Astrocyte of the spinal cord (primary cell): ENCODE measurements at places on chromosomes 1 and 21.

DNA sequence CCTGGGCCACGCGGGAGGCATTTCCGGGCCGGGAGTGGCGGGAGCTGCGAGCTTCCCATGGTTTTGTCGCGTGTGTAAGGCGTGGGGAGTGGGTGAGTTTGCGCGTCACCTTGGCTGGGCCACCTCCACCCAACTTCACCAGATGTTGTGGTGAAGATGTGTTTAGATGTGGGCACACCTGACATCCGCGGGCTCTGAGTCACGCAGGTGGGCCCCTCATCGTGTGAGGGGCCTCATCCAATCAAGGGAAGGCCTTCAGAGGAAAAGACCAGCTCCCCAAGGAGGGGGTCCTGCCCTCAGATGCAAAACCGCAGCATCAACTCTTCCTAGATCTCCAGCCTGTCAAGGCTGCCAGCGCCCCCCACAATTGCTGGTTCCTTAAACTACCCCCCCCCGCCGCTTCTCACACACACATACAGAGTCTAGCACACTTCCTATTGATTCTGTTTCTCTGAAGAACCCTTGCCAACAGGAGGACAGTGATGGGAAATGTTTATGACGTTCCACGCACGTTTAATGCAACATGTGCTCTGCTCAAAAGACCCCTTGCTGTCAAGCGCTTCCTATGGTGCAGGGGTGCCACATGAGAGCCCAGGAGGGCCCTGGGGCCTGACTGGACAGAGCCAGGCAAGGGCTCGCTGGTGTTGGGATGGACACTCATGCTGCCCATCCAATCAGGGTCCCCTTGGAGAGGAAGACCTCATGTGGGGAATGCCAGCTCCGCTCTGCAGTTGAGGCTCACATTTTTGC is 11.9 kb downstream of the ACTRT2 start:
- DNase-seq = no peak

GRCh38 chr1:245822996-245823395 is 668.2 kb downstream of the KIF26B start:
- DNase-seq = peak; percentile 90

DNA sequence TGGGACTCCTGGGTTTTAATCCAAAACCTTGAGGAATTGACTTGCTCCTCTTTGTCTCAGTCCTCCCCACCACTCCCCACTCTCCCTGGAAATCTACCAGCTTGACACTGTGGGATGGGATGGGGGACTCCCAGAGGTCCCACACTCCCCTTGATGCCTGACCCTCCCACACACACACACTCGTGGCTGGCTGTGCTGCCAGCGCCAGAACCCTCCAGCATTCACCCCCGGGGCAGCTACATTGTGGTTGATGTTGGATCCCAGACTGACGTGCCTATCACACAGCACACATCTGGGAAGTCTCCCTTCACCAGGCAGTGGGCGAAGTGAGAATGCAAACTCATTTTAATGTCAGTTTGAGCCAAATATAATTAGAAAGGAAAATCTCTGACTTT is 10.0 kb downstream of the KIRREL1 start:
- DNase-seq = no peak

GRCh38 chr1:201582705-201583442 is 43.9 kb downstream of the NAV1 start:
- DNase-seq = peak; percentile 46

GRCh38 chr1:161300478-161300877 is 9.3 kb downstream of the MPZ start:
- no peak for DNase-seq

DNA sequence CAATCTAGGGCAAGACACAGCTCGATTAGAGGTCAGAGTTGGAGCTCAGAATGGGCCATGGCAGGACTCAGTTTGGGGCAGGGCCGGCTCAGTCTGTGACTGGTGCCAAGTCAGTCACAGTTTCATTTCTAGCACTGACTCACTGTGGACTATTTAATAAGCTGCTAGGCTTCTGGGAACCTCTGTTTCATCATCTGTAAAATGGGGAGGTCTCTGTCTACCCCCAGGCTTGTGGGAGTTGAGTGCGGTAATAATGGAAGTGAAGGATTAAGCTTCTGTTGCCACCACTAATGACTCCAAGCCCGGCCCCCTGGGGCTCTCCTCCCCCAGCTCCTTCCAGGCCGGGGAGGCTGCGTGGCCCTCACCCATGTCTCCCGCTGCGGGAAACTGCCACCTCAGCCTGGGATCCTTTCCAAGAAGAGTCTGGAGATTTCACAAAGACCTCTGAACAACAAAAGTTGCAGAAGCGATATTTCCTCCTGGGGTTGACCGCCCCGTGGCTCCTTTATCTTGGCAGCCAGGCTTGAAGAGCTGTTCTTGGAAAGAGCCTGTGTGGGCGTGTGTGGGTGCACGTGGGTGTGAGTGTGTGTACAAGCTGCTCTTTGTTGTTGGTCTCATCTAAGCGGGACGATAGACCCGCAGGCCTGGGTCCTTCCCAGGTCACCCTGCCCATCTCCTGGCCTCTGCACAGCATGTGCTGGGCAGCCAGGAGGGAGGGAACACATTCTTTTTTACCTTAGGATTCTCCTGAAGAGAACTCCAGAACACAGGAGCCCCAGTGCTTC is 29.1 kb downstream of the KNCN start:
- peak; percentile 89 for DNase-seq

DNA sequence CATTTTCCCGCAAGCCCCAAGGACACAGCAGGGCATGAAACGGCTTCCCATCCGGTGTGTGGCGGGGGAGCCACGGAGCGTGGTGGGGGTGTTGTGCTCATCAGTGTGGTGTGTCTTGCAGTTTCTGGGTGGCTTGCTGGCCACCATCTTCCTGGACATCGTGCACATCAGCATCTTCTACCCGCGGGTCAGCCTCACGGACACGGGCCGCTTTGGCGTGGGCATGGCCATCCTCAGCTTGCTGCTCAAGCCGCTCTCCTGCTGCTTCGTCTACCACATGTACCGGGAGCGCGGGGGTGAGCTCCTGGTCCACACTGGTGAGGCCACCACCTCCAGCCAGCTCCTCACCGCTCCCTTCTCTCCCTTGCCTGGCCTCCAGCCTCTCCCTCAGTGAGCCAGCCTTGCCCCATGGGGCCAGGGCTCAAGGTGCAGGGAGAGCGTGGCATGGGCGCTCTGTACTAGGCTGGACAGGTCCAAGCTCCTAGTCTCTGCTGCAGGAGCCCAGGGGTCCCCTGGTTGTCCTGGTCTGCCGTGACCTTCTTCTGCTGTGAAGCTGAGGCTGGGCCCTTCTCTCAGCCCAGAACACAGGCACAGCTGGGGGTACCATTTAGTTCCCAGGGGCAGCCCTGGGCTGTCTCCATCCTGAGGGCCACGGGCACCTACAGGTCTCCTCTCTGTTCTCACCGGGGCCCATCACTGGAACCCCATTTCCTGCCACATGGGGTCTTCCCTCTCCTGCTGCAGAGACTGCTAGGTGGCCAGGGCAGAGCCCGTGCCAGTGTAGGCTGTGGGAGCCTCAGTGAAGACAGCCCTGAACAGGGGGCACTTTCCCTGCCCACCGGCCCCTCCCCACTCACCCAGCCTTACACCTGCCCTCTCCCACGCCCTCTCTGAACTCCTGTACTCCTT is 12.6 kb downstream of the AGTRAP start:
- DNase-seq = no peak

GRCh38 chr1:48841966-48842365 is 65.3 kb upstream of the BEND5 start:
- DNase-seq = no peak

DNA sequence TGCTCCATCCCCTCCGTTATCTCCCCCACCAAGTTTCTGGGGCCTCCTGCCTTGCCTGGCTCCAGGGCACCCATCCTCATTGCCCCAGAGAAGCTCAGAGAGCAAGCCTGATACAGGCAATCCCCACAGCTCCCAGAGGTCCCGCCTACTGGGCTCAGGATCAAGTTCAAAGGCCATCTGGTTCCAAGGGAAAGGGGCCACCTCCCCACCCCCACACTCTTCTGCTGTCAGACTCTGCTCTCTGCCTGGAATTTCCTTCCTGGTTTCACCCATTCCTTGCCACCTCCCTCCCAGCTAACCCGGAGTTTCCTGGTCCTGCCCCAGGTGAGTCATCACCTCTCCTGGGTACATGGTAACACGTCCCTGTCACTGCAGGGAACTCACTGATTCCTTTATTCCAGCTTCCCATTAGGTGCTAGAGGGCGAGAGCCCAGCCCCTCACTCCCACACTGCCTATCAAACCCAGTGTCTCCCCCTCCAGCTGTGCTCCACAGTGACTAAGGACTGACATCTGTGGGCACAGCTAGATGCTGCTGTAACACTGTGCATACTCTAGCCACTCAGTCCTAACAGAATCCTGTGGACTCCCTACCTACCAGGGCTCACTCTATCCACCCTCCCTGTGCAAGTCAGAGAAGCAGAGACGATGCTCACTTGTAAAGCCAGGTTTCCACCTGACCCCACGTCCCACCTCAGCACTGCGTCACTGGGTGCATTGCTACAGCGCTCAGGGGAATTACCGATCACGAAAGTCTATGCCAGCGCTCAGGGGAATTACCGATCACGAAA is 21.8 kb downstream of the RSPH1 start:
- DNase-seq = no peak

DNA sequence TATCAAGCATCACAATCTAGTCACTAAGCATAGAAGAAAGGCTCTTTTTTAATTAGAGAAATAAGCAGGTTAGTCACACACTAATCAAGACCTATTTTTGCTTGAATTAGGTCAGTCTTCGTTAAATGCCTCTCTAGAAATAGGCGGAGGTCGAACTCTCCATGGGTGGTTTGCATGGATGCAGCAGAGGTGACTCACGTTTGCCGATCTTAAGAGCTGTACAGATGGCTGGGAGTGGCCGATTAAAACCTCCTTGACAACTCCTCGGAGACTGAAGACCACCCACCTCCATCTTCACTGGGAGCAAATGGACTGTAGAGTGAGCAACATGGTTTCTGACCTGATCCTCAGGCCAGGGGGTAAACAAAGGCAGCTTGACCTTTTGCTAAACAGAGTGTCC is 249.3 kb downstream of the ZNF648 start:
- DNase-seq = no peak

DNA sequence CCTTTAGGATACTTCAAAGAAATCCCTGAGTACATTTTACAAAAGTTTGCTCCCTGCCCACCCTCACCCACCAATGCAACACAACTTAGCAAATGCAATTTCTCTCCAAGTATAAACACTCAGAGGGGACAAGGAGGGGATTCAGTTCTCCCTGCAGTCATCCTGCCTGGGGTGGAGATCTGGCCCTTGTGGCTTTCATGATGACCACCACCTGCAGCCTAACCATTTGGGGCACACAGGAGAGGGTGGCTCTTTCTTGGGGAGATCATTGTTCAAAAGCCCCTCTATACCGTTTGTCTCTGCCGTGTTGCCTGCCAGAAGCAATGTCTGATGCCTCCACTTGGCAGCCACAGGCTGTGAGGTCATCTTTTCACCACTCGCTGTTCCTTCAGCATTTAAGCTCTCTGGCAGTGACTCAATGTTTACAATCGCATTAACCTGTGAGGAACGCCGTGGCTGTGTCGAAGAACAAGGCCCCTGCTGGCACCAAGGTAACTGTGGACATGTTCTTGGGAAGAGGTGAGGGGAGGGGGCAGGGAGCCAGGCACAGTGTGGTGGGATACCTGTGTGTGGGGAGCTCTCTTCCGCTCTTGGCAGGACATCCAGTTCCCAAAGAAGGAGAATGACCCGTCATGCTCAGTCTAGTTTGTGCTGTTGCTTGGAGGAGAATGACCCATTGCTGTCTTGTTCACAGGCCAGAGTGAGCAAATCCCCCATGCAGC is 103.9 kb upstream of the DUSP10 start:
- DNase-seq = peak; percentile 94

- no peak for DNase-seq
These were observed 89.7 kb downstream of the BCAR3 start for GRCh38 chr1:93591676-93592550.

DNA sequence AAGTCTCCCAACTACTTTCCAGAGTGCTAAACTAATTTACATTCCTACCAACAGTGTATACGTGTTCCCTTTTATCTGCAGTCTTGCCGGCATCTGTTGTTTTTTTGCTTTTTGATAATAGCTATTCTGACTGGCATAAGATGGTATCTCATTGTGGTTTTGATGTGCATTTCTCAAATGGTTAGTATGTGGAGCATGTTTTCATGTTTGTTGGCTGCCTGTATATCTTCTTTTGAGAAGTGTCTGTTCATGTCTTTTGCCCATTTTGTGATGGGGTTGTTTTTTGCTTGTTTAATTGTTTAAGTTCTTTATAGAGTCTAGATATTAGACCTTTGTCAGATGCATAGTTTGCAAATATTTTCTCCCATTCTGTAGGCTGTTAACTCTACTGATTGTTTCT is 46.6 kb downstream of the MAST2 start:
- DNase-seq = no peak

DNA sequence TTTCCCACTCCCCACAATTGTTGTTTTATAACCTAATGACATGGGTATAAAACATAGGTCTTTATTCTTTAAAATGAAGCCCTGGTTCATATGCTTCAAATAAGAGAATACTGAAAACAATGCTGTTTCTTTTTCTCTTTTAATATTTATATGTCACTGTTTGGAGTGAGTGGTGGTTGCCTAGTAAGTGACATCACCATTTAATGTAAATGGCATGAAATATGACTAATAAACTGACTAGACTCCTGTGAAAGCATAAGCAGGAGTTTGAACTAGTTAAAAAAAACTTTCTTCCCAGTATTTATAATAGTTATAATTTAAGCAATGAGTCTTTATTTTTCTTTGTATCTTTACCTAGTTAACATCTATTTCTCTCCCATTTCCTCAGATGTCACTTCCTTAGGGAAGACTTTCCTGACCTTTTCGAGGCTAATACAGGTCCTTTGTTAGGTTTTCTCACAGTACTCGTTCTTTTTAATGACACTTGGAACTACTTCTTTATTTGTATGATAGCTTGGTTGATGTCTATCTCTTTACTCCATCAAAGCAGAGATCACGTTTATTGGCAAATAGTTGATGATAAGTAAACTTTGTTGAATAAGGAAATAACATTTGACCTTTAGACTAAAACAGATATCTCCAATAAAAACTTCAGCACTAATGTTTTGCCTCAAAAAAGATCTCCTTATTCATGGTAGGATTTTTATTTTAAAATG is 105.4 kb upstream of the PDC start:
- DNase-seq = peak; percentile 19

DNA sequence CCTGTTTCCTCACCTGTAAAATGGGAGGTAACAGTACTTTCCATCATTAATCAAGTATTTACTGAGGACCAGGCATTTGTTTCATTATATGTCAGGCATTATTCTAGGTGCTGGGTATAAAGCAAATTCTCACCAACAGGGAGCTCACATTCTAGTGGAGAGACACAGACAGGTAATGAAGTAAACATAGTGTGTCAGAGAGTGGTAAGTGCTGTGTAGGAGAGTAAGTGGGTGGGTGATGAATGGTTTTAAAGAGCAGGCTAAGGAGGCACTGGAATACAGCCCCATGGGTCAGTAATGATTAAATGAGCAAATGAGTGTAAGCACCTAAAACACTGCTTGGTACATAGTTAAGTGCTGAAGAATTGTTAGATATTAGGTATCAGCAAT is 60.4 kb downstream of the DNTTIP2 start:
- no peak for DNase-seq

DNA sequence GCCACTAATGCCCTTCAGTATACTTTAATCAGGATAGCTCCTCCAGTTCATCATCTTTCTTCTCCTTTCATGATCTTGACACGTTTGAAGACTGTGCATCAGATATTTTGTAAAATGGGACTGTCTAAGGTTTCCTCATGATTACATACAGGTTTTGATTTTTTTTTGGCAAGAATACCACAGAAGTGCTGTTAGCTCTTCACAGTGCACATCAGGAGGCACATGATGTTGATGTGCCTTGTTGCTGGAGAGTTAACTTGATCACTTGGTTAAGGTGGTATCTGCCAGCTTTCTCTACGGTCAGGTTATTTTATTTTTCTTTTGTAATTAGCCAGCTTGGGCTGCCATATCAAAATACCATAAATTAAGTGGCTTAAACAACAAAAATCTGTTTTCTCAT is 128.6 kb upstream of the IVNS1ABP start:
- no peak for DNase-seq

- DNase-seq = peak; percentile 81
These were observed 17.9 kb downstream of the MTX1 start for GRCh38 chr1:155226188-155226909.
